ENCODE measurements at places on chromosomes 13 and 19. TPM values are rescaled to one million over a fixed set of nuclear protein-coding genes. Genes with fewer than 3 reads are reported as not detected.

IFNL2 gene
- not detected for total RNA-seq

CD79A gene
- total RNA-seq: not detected

DNA sequence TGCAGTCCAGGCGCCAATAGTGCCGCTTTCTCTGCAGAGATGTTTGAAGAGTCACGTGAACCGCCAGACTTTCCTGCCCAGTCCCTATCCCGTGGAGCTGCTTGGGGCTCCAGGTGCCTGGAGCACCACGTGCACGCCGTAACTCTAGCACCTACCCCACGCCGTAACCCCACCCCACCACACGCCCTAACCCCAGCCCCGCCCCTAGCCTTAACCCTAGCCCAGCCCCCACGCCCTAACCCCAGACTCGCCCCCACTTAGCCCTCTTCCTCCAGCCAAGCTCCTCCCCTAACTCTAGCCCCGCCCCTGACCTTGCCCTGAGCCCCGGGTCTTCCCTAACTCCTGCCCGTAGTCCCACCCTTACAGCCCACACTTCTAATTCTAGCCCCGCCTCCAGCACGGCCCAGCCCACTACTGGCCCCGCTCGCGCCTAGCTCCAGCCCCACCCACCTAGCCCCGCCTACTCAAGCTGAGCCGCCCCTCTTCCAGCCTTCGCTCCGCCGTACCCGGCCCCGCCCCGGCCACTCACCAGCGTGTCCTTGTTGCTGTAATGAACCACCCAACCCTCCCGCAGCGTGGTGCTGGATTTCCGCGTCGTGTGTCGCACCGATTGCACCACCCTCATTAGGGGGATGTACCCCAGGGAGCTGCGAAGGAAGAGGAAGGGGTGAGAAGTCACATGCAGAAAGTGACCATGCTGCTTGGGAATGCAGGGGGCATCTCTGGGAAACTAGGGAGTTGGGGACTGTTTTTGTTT is 19.5 kb downstream of the PRKD2 start:
- DNase-seq: peak; percentile 64

GRCh38 chr13:38693641-38694040 is 6.8 kb downstream of the FREM2 start:
- peak; percentile 23 for DNase-seq

DNA sequence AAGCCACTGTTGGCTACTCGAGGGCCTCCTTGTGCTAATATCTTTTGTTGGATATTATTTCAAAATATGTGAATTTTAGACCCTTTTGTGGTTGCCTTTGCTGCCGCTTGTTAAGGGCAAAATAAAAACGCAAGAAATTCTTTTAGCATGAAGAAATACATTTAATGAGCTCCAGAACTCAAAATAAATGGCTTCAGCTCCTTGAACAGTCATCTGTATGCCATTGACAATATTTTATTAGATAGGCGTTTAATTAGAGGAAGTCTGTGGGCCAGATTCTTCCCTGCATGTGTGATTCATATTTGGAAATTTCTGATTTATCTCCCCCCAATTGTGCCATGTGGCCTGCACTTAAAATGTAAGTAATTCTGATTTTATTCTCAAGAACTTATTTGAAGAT is 177.2 kb downstream of the STK24 start:
- no peak for DNase-seq

DNA sequence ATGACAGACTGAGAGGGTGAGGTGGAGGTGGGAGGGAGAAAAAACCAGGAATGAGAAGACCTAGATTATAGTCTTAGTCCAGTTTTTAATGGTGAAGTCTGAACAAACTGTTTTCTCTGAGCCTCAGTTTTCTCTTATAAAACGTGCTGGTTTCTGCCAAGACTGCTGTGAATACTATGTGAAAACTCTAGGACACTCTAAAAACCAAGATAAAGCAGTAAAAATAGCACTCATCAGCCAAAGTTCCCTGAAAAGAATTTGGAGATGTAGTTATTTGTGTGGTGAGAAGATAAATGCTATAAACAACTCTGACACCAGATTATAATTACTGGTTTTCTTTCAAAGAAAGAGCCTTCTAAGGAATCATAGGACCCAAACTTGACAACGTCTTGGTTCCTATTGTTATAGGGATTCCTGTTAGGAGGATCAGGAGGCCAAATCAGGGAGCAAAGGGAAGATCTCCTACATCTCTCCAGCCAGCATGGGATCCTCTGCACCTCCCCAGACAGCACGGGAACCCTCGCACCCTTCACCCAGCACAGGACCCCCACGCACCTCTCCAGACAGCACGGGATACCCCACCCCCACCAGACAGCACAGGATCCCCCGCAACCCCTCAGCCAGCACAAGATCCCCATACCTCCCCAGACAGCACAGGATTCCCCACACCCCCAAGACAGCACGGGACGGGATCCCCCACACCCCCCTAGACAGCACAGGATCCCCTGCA is 130.2 kb downstream of the MIPEP start:
- DNase-seq: no peak

GRCh38 chr13:77184455-77184854 is 142.4 kb downstream of the MYCBP2 start:
- DNase-seq: peak; percentile 80

DNA sequence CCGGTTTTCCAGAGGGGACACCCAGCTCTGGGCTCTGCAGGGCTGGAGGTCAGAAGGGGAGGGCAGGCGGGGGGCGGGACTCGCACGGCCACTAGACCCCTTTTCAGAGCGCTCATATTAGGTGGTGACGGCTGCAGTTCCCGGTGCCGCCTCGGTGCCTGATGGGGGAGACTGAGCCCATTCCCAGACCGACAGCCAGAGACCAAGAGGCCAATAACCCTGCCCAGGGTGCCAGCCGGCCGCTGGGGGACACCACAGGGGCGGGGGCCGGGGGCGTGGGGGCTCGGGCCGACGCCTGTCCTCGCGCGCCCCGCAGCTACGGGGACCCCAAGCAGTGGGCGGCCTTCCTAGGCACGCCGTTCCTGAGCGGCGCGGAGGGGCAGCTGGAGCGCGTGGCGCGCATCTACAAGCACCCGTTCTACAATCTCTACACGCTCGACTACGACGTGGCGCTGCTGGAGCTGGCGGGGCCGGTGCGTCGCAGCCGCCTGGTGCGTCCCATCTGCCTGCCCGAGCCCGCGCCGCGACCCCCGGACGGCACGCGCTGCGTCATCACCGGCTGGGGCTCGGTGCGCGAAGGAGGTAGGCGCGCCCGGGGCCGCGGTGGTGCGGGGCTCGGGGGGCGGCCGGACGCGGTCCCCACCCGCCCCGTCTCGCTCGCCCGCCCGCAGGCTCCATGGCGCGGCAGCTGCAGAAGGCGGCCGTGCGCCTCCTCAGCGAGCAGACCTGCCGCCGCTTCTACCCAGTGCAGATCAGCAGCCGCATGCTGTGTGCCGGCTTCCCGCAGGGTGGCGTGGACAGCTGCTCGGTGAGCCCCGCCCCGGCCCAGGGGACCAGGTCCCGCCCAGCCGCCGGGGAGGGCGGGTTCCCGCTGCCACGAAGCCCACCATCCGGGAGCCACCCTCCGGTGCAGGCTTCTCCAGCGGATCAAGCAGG is 2.4 kb downstream of the TIMM13 start:
- DNase-seq: no peak

- DNase-seq: no peak
Observed at GRCh38 chr13:106089261-106089980, 446.0 kb downstream of the EFNB2 start.

DNA sequence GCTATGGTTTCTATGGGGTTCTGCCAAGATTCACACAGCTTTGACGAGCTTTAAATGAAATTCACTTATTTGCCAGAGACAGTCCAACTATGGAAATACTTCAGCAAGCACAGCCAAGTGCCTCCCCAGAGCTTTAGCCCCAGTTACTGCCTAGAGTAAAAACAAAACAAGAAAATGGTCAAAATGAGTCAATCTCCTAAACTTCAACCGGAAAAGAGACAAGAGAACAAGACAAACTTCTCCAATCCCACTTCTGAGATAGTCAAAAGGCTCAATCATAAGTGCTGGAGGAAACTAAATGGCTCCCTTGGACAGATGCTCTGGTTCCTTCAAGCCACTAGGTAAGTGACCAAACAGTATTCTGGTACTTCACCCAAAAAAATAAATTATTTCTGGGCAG is 65.8 kb downstream of the KATNAL1 start:
- DNase-seq: no peak
